H54 (cell line): ENCODE measurements at places on chromosomes 16 and 17.

GRCh38 chr16:32116080-32116479, 137.0 kb upstream of the TP53TG3D start:
- no peak for DNase-seq

- DNase-seq: no peak
Observed at GRCh38 chr16:69181-69580, 3.2 kb downstream of the RHBDF1 start.

GRCh38 chr16:88723911-88724310, 17.6 kb downstream of the CTU2 start:
- no peak for DNase-seq

- no peak for DNase-seq
Observed at GRCh38 chr17:46166692-46167249, 26.5 kb downstream of the KANSL1 start.
